ENCODE measurements at places on chromosomes 13 and 19.

GRCh38 chr19:41802770-41803169 is 6.4 kb downstream of the CEACAM3 start:
- no peak for DNase-seq

DNA sequence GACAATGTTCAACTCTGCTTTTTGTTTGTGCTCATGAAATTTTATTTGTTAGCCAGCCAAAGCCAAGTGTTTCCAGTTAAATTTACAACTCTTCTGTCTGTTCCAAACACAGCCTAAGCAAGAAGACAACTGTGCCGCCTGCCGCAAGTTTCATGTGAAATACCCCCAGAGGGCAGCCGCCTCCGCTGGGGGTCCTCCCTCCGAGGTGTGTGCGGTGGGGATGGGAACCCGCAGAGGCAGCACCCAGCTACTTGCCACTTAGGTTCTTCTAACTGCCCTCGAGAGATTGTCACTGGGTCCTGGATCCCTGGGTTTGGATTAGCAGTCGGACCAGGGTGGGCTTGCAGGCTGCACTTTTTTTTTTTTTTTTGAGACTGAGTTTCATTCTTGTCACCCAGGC is 28.5 kb downstream of the ATP11A start:
- no peak for DNase-seq

DNA sequence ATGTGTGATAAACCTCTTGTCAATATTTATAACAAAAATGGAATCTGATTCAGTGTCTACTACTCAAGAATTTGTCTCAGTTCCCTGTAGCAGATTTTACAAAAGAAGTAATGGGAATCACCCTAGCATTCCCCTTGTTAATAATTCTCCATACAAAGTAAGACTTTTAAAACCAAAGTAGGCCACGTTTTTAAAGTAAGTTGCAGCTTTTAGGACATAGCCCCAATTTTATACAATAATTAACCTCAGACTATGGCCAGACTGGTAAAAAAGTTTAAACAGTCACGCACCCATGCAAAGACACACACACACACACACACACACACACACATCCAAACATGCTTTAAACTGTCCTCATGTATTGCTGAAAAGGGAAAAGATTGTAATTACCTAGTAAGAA is 589.9 kb downstream of the PCDH9 start:
- no peak for DNase-seq

- no peak for DNase-seq
Observed at GRCh38 chr19:13705928-13706447, 58.3 kb upstream of the MRI1 start.

- no peak for DNase-seq
Observed at GRCh38 chr13:37202264-37202663, 96.8 kb upstream of the CSNK1A1L start.

DNA sequence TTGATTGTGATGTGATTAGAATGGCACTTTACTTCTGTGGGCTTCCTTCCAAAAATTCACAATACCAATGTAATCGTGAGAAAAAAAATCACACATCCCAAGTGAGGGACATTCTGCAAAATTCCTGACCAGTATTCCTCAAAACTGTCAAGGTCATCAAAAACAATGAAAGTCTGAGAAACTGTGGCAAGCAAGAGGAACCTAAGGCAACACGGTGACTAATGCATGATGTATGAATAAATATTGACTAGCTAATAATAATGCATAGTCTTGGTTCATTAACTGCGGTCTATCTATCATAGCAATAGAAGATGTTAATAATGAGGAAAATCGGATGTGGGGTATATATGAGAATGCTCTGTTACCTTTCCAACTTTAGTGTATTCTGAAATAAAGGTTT is 159.0 kb downstream of the RFC3 start:
- no peak for DNase-seq

GRCh38 chr13:100130930-100131511 is 42.1 kb downstream of the PCCA start:
- no peak for DNase-seq

GRCh38 chr13:45100573-45101262 is 19.6 kb upstream of the GTF2F2 start:
- DNase-seq = no peak

DNA sequence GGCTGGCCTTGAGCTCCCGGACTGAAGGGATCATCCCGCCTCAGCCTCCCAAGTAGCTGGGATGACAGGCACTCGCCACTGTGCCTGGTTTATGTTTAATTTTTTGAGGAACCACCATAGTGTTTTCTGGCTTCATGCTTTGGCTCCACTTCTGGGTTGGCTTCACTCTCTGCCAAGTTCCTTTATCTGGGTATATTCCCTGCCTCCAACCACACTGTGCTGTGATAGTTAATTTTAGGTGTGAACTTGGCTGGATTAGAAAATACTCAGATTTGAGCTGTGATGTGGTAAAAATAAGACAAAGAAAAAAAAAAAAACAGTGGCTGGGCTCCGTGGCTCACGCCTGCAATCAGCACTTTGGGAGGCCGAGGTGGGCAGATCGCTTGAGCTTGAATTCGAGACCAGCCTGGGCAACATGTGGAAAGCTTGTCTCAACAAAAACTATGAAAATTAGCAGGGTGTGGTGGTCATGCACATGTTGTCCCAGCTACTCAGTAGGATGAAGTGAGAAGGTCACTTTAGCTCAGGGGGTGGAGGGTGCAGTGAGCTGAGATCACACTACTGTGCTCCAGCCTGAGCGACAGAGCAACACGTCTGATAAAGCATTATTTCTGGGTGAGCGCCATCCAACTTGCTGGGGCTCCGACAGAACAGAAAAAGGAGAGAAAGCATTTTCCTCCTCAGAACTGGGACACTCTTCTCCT is 7.5 kb upstream of the ILF3 start:
- no peak for DNase-seq

- DNase-seq = no peak
Observed at GRCh38 chr19:48568345-48568886, 16.4 kb downstream of the SULT2B1 start.

DNA sequence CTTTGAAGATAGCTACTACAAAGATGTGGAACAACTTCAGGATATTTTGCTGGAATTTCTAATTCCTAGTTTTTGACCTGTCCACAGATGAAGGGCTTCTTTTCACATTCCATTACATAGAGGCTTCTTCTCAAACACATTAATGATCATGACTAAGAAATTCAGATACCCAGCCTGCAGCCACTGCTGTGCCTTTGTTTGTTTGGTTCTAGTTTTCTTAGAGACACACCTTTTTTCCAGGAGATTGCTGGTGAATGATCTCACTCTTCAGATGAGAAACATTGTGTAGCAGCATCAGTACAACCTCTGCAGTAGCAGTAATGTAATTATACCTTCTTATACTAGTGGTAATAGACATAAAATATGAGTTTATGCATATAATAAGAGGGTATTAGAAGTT is 5.0 kb downstream of the TDRD3 start:
- no peak for DNase-seq

GRCh38 chr13:80337288-80338081 is 3.4 kb downstream of the SPRY2 start:
- DNase-seq = no peak

DNA sequence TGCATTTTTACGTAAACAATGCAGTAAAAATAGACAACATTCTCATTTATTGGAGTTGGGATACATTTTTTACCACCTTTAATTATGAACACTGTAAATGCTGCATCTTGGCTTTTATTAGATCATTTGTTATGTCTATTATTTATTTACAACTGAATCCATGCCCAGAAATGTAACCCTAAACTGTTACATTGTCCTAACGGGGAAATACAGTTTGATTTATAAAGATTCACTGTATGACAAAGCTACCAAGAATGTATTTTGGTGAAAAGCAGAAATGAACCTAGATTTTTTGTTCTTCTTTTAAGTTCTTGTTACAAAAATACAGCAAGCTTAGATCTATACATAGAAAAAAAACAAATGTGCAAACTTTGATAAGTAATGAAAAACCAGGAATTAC is 1.1 kb downstream of the METTL21C start:
- DNase-seq = no peak

DNA sequence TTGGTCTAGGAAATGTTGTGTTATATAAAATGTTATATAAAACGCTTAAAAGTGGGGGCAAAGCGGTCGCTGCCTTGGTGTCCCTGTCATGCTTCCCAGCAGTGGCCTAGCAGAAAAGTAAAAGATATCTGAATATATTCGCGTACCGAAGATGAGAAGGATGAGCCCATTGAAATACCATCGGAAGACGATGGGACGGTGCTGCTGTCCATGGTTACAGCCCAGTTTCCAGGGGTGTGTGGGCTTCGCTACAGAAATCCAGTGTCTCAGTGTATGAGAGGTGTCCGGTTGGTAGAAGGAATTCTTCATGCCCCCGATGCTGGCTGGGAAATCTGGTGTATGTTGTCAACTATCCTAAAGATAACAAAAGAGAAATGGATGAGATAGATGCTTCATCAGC is 110.9 kb upstream of the DIAPH3 start:
- DNase-seq = no peak

- DNase-seq = no peak
Observed at GRCh38 chr19:43754253-43754502, 584 bp downstream of the SMG9 start.

- no peak for DNase-seq
Observed at GRCh38 chr19:42441049-42441445, 1.7 kb downstream of the CXCL17 start.

DNA sequence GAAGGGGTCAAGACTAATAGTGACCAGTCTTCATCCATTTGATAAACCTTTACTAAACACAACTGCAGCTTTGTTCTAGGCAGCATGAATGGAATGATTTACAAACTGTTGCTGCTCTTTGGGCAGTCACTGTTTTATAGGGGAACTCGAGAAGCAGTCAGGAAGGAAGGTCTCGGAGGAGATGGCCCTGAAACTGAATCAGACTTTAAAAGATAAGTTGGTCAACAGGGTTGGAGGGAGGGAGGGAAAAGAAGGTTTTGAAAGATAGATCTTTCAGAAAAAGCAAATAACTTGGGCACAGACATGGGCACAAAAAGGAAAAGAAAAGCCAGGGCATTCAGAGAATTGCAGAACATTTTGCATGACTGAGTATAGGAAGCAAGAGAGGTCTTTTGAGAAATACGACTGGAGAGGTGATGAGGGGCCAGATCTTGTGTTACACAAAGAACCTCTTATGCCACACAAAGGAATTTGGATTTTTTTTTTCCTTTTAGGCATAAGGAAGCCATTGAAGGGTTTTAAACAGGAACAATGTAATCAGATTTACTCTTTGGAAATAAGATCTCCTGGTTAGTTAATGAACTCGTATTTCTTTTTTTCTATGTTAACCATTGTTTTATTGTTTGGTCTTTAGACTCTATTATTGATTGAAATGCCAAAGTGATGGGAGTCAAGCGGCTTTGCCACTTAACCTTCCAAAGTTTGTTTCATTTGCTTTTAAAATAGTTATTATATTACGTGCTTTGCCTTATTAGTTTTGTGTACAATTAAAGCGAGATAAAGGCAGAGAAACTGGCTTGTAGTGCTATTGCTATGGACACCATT is 37.5 kb upstream of the SACS start:
- DNase-seq = no peak

DNA sequence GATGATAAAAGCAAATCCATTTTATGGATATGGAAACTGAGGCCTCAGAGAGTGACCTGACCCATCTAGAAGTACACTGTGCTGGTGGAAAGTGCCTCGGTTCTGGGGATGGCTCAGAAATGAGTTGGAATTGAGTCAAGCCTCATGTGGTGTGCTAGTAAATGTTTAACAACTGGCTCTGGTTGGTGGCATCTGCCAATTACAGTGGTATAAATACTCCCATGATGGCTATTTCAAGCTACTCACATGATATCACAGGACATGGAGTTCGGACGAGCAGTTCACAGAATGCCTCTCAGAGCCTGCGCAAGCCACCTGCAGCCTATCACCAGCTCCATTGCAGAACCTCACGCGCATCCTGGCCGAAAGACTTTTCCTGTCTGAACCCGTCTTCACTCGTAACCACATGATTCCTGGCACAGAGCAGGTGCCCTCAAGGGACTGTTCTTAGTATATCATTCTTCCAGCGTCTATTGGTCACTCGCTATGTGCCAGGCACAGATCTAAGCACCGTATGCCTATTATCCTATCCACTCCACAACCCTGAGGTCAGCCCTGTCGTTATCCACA is 9.1 kb downstream of the TMEM150B start:
- no peak for DNase-seq

GRCh38 chr19:3338541-3339181 is 27.7 kb upstream of the NFIC start:
- no peak for DNase-seq

- no peak for DNase-seq
Observed at GRCh38 chr19:42328106-42328505, 2.7 kb downstream of the MEGF8 start.

DNA sequence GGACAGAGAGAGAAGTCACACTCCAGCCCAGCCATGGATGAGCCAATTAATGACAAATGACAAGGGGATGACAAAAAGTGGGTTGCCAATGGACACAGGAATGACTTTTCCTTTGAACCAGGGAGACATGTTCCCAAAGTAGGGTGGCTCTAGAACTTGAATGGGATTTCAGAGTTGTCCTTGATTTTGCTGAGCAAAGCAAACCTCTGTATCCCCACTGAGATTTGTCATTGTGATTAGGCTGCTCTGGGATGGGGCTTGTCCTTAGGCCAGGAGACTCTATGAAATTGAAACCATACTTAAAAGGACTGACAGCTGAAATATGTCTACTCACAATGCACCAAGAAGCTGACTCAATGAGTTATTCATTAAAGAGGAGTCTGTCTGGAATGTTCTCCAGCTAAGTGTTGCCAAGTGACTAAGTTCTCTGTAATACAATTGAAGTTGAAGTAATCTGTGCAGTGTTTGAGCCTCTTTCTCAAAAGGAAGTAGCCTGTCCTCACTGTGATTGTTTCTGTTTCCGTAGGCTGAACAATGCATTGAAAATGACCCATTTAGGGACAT is 69.0 kb upstream of the PCDH9 start:
- DNase-seq = no peak

DNA sequence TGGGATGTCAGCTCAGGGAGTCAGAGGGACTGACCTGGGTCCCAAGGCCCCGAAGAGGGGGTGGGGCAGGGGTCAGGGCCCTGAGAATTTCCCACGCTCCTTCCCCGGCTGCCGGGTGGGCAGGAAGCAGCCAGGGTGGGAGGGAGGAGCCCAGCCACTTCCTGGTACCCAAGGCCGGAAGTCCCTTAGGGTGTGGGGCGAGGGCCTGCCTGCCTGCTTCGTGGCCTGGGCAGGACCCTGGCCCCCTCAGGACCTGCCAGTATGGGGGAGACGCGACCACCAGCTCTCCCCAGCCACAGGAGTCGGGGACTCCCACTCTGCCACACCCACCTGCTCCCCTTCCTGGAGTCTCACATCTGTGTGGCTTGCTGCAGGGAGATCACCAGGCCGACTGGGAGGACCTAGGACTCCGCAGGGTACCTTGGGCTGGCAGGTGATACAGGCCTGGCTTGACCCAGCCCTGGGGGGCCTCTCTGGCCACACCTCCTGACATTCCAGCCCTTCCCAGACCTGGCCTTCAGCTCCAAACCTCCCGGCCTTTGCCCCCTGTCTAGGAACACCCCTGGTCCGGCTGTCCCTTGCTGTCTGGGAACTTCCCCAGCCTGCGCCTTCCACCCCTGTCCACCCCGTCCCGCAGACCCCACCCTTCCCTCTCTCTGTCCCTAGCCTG is 9.8 kb upstream of the CIRBP start:
- no peak for DNase-seq
